Activated CD8-positive, alpha-beta memory T cell treated with anti-CD3 and anti-CD28 coated beads for 1 hour (primary cell): ENCODE measurements at places on chromosomes 2 and 18.

DNA sequence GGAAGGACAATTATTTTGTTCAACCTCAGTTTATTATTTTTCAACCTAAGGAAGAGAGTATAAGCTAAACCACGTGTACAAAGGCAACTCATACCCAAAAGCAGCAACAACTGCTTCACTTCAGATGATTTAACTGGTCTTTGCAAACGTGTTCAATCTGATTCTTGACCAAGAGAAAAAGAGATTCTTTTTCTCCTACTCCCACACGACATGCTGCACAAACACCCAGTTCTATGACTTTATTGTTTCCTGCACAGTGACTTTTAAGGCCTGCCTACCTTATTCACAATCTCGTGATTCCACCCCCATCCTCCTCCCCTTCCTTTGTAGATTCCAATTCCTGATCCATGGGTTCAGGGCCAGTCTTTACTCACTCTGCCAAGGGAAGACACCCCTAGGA, 1394.8 kb upstream of the ZEB2 start:
- DNase-seq, result no peak

- no peak for DNase-seq
Observed at GRCh38 chr2:23660237-23660636, 266.7 kb downstream of the ATAD2B start.

DNA sequence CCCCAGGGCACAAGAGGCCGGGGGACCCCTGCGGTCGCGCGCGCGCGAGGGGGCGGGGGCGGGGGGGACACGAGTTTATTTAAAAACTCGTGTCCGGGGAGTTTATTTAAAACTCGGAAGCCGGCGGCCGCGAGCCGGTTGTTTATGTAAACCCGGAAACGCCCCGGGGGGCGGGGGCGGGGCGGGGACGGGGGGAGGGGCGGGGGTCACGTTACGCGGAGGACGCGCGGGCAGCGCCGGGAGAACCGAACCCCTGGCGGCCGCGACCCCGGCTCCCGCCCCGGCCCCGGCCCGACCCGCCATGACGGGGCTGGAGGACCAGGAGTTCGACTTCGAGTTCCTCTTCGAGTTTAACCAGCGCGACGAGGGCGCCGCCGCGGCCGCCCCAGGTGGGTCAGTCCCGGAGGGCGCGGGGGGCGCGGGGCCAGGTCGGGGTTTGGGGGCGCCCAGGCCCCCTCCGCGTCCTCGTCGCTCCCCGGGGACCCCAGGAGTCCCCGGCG, 4.4 kb downstream of the NFATC1 start:
- DNase-seq, result no peak

- DNase-seq, result peak; percentile 21
Observed at GRCh38 chr18:23487738-23488570, 15.4 kb upstream of the RMC1 start.

GRCh38 chr2:220704081-220704480, 868.0 kb downstream of the EPHA4 start:
- DNase-seq, result no peak

DNA sequence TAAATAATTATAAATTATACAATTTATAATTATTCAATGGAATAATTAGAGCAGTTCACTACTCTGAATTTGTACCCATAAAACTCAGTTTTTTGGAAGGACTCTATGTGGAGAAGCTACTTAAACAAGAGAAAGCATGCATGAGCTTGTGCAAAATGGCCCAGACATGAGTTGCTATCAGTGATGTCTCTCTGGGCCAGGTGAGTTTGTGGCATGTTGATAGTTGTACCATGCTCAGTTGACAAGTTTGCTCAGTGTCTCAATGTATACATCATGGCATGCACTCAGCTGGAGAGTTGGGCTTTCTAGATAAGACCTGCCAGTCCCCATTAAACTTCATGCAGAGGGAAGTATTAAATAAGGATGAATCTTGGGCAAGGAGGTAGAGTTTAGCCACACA, 153.8 kb upstream of the TACR1 start:
- DNase-seq, result no peak

DNA sequence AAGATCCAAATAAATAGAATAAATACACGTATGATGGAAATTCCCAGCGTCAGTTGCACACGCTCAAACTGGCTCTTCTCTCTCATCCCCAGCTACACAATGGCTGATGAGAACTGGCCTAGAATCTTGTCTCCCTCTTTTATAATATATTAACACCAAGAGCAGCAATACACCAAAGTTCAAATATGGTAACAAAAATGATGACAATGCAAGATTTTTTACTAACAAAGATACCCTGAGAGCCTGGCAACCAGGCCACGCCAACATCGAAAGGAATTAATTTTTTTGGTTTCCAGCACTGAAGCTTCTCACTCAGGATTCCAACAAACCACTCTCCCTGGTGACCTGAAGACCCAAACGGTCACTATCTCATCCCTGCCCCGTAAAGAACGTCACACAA, 302.7 kb upstream of the ID2 start:
- DNase-seq, result no peak

DNA sequence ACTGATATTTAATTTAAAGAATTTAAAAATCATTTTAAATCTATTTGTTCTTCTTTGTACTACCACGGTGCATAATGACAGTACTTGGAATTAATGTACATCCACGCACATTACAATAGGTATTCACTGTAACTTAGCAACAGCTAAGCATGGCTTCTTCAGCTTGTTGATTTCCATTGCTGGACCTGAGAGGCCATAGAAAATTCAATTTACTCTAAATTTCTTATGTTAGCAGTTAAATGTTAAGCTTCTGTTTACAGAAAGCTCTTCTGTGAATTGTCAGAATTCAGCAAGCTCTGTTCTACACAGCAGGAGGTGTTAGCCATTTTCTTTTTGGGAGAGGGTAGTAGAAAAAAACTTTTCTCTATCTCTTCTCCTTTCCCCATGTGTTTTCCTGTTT, 1149.3 kb upstream of the CDH2 start:
- no peak for DNase-seq

- no peak for DNase-seq
Observed at GRCh38 chr2:127193164-127193966, 26.7 kb downstream of the CYP27C1 start.

DNA sequence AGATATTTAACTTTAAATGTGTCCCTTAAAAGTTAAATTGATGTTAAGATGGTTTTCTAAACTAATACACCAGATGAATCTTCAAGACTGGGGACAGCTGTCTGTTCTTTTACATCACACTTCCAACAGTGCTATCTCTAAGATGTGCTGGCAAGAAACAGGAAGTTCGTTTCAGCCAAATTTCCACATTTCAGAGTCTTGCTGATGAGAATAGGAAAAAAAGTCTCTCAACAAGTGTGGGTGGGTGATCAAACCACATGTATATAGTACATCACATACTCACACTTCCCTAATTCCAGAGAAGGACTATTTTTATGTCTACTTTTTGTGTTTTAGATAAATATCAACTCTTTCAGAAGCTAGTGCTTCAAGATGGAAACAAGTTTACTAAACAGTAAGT, 1712.8 kb upstream of the TMEFF2 start:
- no peak for DNase-seq

GRCh38 chr2:206276169-206276942, 1.9 kb downstream of the ZDBF2 start:
- no peak for DNase-seq

GRCh38 chr2:112880696-112881095, 30.3 kb upstream of the IL37 start:
- DNase-seq, result no peak

- DNase-seq, result no peak
Observed at GRCh38 chr2:162114271-162114670, 37.8 kb downstream of the GCG start.

GRCh38 chr2:179661986-179662385, 199.4 kb downstream of the ZNF385B start:
- DNase-seq, result no peak

DNA sequence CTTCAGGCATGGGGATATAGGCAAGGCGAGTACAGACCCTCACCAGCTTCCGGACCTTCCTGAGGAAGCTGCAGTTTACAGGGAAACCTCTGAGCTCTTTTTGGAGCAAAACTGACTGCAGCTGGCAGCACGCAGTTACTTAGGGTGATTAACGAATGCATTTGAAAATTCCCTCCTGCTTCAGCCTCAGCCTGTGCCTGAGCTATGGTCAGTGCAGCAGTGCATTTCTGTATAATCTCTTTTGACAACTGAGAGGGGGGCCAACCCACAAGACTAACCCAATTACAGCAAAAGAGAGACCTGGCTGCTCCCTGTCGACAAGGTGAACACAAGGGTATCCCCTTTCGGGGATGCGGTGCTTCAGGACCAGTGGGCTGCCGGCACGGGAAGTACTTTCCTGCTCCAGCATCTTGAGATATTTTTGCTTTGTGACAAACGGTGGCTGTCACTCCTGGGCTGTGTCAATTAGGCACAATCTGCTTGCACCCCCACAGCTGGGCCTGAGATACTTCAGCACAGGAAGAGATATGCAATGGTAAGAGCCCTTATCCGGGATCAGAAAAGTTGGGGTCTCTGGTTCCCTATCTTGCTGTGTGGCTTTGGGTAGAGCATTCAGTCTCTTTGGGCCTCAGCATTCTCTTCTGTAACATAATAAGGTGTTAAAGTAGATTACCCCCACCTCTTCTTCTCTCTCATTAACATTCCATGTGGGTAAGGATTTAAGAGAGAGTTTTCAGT, 141.0 kb downstream of the TMEM17 start:
- DNase-seq, result no peak

GRCh38 chr2:173048897-173049661, 26.6 kb upstream of the MAP3K20 start:
- no peak for DNase-seq

- no peak for DNase-seq
Observed at GRCh38 chr2:158493458-158493857, 36.7 kb downstream of the PKP4 start.

DNA sequence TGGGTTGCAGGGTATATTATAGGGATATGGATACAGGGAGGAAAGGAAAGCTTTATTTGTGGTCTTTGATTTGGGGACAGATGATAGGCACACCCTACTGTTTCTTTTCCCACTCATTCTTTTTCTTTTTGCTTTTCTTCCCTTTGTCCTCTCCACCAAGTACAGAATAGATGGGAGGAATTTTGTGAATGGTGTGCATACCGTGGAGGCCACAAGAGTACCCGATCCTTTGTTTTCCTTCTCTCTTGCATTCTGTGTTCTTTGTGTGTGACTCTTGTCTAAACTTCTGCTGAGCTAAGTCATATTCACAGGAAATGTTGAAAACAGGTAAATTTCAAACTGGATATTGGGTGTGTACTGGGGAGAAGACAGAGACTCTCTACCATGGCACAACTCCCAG, 321.4 kb upstream of the SLC8A1 start:
- DNase-seq, result no peak

GRCh38 chr2:26970928-26971627, 641 bp downstream of the MAPRE3 start:
- DNase-seq, result no peak

DNA sequence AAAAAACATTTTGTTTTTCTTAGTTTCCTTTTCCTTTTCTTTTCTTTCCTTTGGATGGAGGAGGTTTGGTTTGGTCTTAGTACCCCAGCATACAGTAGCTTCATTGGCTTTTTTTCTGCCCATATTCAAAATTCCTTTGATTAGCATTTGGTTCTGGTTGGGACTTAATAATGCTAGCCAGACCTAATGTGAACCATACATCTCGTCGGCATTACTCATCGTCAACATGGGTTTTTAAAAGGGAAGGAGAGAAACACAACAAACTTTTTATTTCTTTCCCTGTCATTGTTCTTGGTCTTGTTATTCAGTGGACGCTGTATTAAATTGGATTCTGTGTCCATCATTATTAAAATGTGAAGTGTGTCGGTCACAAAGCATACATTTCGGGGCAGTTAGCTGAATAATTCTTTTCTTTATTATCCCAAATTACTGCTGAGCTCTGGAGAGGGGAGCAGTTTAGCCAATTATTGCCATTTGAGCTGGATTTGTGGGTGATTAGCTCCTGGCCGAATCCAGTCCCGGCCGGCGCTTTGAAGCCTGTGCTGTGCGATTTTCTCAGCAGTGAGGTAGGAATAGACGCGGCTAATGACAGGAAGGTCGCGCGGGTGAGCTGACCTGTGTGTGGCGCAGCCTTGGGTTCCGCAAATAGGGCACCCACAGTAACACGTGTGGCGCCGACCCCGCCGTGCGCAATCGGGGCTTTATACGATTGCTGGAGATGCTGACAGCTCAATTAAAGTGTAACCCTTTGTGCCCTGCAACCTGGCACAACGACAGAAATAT, 303.3 kb downstream of the GBX2 start:
- DNase-seq, result no peak

- DNase-seq, result no peak
Observed at GRCh38 chr2:74930811-74931486, 27.5 kb upstream of the POLE4 start.

- no peak for DNase-seq
Observed at GRCh38 chr2:239997686-239998409, 27.3 kb downstream of the NDUFA10 start.

DNA sequence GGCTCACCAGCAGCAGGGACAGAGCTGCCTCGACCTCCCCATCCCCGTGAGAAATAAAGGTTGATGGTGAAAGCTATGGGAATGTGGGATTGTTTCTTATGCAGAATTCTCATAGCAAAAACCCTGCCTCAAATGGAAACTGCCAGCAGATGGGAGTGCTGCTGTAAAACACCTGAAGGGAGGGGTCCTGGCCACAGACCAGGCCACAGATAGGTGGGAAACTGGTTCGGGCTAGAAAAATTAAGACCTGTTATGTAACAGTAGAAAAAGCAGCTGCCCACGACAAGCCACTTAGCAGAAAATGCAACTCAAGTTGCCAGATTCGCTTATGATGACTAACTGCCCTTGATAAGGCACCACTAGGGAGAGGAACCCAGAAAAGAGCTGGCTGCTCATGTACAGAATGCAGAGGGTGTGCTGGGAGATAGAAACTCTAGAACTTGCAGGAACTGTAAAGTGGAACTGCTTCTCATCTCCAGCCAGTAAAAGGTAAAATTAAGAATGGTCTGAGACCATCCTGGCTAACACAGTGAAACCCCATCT, 114.5 kb upstream of the SALL3 start:
- DNase-seq, result no peak

- DNase-seq, result no peak
Observed at GRCh38 chr2:135490376-135490775, 40.6 kb downstream of the ZRANB3 start.

DNA sequence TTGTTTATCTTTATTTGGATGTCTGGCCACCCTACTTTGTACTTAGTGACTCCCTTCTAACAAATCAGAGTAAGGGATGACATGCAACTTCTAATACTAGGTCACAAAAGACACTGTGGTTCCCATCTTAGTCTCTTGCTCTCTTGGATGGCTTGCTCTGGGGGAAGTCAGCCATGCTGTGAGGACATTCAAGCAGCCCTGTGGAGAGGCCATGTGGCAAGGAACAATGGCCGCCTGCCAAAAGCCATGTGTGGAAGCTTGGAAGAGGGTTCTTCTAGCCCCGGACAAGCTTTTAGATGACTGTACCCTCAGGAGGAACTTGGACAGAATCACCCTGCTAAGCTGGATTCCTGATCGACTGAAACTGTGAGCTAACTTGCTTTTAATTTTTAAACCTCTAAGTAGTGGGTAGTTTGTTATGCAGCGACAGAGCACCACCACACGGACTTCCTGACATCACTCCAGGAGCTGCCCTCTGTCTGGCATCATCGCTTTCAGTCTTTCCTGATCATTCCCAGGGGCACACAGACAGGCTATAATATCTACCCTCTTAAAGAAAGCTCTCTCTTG, 116.8 kb upstream of the ODC1 start:
- DNase-seq, result no peak

- DNase-seq, result no peak
Observed at GRCh38 chr2:2108756-2109155, 222.3 kb downstream of the MYT1L start.
